ENCODE measurements at places on chromosomes 6 and 20.

GRCh38 chr6:11387707-11388430 is 149.7 kb upstream of the TMEM170B start:
- DNase-seq: no peak

GRCh38 chr6:6866656-6867403 is 240.9 kb upstream of the RREB1 start:
- no peak for DNase-seq

DNA sequence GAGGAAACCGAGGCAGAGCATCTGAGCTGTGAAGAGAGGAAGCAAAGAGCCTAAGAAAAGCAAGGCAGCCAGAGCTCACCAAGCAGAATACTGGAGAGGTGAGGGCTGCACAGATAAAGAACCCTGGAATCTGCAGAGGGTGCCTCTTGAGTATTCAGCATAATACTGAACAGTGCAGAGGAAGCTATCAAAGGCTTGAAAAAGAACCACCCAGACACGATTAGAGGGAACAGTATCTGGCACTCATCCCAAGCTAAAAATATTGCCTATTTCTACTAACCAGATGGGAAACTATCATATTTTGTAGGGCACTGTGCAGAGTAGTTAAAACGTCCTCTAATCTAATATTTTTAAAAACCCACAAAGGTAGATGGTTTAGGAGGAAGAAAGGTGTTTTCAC is 41.8 kb upstream of the OPRM1 start:
- no peak for DNase-seq

DNA sequence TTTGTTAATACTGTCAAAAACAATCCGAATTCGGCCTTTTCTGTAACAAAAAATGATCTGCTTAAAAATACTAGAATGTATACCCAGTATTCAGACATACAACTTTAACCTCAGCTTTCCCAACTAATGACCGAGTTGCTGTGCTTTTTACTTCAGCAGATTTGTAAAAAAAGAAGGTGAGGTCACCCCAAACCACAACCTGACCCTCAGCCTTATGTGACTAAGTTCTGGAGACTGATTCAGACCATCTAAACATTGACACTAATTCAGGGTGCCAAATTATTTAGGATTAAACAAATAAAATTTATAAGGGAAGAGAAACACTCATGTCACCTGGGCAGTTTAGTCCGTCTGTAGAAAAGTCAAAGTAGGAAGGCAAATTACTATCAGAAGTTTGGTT is 7.7 kb downstream of the CCN6 start:
- no peak for DNase-seq

DNA sequence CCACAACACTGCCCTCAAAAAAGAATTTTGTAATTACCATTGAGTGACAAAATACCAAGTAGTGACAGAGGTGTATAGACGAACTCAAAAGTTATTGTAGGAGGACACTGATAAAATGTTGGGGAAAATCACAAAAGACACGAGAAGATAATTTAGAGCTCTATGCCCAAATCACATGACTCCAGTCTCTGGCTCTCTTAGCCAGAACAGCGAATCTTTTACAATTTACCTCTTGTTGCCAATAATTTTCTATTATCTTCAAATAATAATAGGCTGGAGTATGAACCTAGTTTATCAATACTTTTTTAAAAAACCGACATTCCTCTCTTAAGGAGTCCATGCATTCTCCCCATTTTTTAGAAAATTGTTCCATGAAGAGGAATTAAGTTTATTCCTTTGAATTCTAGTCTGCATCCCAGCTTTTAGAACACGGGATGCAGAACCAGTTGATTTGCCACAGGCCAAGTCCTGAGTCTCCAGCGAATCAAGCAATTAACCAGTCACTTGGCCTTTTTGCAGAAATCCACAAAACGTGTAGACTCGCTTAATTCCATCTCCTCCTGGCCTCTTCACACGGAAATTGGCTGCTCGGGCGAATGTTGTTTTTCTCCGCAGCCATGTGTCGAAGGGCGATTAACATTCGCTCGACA is 507 bp upstream of the RIPPLY2 start:
- DNase-seq: no peak

DNA sequence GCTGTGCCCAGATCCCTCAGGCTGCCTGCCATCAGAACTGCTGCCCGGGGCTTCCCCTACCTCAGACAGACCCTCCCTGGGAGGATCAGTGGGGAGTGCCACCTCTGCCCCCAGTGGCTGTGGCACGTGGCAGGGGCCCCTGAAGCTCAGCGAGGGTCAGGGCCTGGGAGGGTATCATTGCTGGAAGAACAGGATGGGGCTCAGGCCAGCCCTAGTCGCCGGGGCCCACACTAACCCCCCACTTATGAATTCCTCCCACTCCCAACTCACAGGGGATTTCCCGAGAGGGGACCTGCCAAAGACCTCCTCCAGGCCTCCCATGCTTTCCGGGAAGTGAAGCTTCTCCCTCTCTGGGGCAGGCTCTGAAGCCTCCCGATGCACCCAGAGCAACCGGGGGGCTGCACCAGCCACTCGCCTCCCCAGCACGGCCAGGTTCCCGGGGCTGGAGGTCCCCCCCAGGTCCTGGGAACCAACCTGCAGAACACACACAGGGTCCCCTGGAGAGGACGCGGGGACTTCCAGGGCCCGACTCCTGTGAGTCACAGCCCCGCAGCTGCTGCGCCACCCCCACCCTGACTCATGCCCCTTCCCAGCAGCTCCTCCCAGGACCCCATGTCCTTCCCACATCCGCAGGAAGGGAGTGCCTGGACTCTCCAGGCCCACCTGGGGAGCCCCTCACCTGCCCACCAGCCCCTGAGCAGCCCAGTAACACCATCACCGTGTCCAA is 2.5 kb downstream of the TNFRSF6B start:
- DNase-seq: peak; percentile 26

- DNase-seq: no peak
Observed at GRCh38 chr6:40901322-40902055, 137.5 kb downstream of the UNC5CL start.

- no peak for DNase-seq
Observed at GRCh38 chr20:60016406-60016805, 58.2 kb downstream of the CDH26 start.

GRCh38 chr20:4470375-4470774 is 251.3 kb upstream of the PRND start:
- DNase-seq: no peak

GRCh38 chr6:53111865-53112264 is 36.8 kb downstream of the GCM1 start:
- DNase-seq: no peak

- no peak for DNase-seq
Observed at GRCh38 chr6:144749263-144749662, 464.1 kb downstream of the UTRN start.

DNA sequence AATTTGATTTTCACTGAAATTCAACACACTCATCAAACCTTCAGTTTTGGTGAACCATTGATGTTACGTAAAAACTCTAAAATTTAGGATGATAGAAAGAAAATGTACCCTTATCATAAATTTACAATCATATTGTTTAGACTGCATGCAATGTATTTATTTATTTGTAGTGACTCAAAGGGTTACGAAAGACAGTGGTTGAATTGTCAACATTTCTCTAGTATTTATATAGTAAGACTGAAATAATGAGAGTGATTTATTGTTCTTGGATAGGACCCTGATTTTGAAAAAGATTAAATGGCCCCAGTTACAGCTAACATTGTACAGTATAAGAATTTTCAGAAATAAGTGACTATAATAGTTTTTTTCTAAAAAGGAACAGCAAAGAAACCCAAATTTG is 591.5 kb downstream of the RFPL4B start:
- no peak for DNase-seq

DNA sequence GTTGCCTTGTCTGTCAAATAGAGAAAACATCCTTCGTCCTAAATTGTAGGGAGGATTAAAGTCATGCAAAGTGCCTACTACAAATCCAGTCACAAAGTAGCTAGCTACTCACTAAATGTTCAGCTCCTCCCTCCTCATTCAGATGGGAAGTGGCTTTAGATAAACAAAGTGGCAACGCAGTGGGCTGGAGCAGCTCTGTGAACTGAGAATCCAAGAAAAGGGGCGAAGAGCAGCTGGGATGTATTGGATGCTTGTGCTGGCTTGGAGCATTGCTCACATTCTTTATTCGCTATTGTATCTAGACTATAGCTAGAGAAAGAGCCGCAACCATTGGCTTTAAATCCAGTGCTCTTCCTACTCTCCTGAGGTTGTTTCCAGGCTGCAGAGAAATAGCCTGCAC is 10.3 kb downstream of the MOG start:
- DNase-seq: no peak

DNA sequence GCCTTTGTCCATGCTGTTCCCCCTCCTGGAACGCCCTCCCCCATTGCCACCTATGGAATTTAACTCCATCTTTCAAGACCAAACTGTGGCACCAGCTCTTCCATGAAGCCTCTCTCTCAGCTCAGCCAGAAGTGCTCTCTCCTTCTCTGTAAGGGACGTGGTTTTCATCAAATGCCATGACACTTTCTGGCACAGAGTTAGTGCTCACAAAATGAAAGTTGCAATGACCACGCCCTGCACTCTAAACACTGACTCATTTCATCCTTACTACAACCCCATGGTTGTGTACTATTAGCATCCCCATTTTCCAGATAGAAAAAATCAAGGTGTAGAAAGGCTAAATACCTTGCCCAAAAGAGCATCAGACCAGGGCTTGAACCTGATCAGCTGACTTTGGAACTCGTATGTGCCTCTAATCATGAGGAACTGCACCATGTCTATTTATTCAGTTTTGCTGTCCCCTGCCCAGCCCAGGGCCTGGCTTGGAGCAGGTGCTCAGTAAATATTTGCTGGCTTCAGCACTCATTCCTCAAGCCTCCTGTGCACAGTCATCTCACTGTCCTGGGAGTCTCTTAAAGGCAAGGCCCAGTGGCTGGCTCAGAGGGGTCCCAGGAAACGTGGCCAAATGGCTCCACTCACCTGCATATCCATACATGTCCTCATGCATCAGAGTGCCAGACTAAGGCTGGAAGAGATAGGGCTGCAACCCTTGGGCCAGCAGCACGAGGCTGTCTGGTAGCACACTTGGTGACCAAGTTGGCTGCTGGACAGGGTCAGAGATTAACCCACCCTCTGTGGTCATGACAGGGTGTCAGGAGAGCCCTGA is 77.9 kb downstream of the MRPL14 start:
- no peak for DNase-seq

GRCh38 chr6:68636666-68637065 is 1.6 kb downstream of the ADGRB3 start:
- no peak for DNase-seq

DNA sequence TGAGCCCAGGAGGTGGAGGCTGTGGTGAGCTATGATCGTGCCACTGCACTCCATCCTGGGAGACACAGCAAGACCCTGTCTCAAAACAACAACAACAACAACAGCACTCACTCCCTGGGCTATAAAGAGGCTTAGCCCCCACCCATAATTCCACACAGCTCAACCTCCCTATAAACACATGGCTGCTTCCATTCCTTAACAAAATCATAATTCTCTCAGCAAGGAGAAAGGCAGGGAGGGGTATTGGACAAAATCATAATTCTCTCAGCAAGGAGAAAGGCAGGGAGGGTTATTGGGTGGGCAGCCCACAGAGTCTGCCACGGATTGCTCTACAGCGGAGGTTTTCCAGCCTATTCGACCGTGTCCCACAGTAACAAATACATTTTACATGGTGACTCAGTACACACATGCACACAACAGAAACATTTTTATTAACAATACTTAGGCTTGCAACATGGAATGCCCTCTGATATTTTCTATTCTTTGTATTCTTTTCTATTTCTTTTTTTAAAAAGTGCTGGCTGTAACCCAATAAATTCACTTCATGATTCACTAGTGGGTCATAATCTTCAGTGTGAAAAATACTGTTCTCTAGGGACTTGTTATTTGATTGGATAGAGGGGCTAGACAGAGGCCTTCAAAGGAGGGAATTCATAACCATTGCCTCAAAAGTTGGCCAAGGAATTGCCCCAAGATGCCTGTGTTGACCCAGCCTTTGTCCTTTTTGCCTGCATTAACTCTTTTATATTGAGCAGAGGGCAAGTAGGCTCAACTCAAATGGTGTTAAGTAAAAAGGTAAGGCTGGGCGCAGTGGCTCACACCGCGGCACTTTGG is 50.6 kb upstream of the ZMYND8 start:
- no peak for DNase-seq

GRCh38 chr6:5597413-5597812 is 336.1 kb downstream of the FARS2 start:
- DNase-seq: no peak

GRCh38 chr6:132902901-132903300 is 88.5 kb downstream of the RPS12 start:
- DNase-seq: no peak

DNA sequence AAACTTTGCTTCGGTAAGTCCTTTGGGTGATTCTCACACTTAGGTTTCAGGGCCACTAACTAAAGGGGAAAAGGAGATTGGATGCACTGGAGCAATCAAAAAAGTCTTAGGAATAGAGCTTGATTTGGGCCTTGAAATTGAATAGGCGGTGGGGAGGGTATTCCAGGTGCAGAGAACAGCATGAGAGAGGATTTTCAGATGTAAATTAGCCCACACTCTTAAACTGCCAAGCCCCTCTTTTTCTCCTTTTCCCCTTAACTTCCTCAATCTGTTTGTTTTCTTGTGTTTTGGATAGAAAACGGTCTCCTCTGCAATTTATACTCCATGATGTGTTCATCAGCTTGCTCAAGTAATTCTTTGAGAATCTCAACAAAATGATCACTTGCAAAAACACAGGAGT is 62.1 kb upstream of the RIPOR2 start:
- no peak for DNase-seq

DNA sequence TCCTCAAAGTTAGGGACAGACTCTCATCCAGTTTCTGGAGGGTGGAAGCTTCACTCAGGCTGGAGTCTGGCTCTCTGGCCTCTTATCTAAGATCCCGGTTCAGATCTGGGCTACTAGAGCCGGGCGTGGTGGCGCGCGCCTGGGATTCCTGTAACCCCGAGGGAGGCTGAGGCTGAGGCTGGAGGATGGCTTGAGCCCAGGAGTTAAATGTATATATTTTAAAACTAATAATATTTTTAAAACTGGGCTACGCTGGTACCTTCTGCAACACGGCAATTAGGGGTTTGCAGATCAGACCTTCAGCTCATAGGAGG is 710 bp upstream of the ZNF343 start:
- DNase-seq: no peak

DNA sequence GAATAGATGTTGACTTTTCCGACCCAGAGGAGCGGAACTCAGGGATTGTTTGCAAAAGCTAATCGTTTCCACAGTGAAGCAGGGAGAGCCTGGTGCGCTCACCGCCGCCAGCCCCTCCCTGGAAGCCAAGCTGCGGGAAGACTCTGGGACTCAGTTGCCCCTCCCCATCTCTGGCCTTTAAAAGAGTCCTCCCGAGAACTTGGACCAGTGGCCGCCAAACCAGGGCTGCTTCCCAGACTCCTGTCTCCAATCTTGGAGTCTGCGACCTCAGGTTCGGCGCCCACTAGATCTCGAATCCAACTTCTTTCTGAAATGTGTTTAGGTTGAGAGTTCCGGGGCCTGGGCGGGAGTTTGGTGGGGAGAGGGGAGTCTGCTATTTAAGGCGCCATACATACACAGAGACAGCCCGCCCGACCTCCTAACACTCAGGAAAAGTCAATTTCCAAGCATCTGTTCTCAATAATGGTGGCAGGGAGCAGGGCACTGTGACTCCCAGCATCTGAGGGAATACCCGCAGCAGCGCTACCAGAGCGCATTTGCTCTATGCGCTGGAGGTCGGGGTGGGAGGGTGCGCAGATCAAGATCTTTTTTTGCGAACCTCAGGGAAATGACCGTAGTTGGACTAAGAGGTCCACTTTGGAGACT is 800 bp upstream of the GRIK2 start:
- DNase-seq: no peak

- no peak for DNase-seq
Observed at GRCh38 chr20:24993337-24994185, 1.0 kb upstream of the APMAP start.

- no peak for DNase-seq
Observed at GRCh38 chr6:112286010-112286409, 31.6 kb upstream of the LAMA4 start.

All from HuH-7 (cell line).